ENCODE measurements at places on chromosomes 4 and X. TPM values are rescaled to one million over a fixed set of nuclear protein-coding genes. Genes with fewer than 3 reads are reported as not detected.
A peak's percentile ranks its signal among the peaks of the same experiment; 100 is the strongest.

- DNase-seq: peak; percentile 54
Measured at GRCh38 chr4:10808591-10808990, 124.0 kb upstream of the CLNK start.

GRCh38 chr4:184851200-184851541 lies 25.4 kb upstream of the ACSL1 start:
- DNase-seq: no peak

DNA sequence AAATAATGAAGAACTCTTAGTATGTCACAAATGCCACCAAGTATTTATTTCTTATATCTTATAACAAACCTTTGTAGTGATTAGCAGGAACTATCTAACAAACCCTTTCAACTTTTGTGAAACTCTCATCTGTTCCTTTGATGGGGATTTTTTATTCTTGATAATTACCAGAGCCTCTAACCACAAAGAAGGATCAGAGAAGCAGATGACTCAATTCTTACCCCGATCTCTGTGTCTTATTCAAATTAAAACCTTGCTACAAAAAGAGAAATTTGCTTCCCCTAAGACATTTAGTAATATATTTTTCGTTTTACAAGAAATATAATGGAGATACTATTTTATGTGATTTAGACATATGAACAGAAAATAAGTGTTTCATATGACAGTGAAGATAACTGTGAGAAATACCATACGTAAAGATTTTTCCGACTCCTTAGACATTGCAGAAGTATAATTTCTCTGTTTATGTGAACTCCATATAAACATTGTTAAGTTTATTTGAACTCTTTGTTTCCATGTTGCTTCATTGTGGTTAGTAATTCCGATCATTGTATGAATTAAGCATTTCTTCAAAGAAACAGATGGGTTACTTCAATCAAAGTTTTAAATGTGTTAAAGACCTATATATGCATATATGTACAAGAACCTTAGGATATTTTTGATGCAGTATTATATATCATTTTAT lies 205.4 kb downstream of the CFAP299 start:
- no peak for DNase-seq

GRCh38 chr4:40316782-40317635 lies 18.1 kb upstream of the CHRNA9 start:
- no peak for DNase-seq

- DNase-seq: peak; percentile 61
Measured at GRCh38 chr4:185210102-185210981, 944 bp downstream of the SNX25 start.

DNA sequence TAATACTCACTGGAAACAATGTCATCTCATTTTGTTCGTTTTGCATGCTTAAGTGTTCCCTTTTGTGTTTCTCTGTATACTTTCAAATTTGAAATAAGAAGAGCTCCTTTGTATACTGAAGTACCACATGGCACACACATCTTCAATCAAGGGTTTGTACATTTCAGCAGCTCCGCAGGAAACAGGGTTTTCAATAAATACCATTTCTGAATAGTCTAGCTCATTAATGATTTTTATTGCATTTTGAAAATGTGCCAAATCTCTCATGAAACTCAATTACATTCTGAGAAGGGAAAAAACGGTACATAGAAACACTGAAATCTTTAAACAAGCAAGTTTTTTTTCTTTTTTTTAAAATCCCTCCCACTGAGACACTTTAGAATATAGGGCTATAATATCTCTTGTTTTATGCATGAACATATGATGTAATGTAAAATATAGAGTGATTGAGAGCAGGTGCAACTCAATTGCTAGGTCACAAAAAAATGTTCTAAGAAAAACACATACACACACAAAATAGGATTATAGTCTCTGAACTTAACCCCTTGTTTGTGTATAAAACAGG lies 914.2 kb upstream of the PCDH7 start:
- DNase-seq: no peak

DNA sequence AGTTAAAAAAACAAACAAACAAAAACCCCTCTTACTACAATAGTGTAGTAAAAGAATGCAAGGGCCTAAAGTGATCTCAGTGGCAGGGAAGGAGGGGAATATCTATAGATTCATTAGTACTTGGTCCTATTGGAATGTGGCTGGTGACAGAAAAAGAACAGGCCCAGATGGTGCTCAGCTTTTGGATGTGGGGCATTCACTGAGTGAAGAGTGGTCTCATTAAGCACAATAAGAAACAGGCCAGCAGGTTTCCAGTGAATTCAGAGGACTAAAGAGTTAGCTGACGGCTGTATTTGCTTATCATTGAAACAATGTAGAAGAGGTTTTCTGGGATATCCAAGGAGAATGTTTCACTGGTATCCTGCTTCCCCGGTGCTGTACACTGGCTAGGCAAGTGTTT lies 243.8 kb upstream of the HHIP start:
- no peak for DNase-seq

- no peak for DNase-seq
Measured at GRCh38 chr4:24213961-24214360, 324.1 kb upstream of the PPARGC1A start.

DNA sequence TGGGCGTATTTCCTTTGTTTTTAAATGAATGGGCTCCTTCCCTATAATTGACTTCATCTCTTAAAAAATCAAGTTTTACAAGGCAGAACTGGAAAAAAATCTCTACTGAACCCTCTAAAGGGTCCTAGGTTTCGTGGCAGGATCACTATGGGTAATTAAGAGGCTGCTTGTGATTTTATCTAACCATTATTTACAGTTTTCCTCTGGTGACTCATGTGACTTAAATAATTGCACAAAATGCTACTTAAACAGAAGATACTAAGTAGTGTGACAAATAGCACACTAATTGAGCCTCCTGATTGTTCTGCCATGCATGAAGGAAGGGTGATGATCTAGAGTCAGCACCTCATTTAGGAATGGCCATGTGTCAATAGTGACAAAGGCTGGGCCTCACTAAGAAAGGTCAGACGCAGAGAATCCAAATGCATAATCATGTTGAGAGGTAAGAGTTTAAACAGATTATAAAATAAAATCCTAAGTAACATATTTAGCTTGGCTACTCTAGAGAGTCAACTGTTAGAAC lies 35.5 kb downstream of the OFD1 start:
- DNase-seq: no peak

DNA sequence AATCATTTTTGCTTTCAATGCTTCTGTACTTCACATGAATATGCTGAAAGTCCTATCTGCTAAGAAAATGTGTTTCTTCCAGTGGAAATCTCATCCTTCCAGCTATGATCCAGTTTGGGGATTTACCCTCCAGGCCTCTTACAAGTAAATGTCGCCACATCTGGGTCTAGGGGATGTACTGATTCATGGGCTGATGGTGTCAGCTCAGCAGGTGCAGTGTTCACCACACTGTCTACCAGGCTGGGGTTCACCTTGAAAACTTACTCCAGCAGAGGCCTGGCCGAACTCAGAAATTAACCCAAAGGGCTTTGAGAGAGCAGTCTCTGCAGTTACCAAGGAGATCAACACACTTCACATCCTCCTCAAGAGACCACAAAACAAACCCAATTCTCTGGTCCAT lies 154.3 kb downstream of the TSPAN5 start:
- DNase-seq: no peak

GRCh38 chrX:123481913-123482851 lies 250.7 kb downstream of the THOC2 start:
- DNase-seq: no peak

DNA sequence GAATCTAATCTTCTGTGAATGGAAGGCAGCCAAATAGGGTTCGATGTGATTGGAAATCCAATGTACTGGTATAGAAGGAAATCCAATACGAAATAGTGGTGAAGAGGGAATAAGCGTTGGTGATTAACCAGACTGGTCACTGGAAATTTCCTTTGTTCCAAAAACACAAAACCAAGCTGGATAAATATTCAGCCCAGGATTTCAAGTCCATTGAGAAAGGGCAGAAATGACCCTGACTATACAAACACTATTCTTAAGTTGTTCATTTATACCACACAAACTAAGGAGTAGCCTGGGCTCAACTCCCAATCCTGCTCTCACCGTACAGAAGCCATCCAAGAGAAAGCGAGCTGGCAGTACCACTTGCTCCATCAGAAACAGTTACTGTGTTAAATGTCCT lies 32.2 kb downstream of the PCDH19 start:
- DNase-seq: no peak

- no peak for DNase-seq
Measured at GRCh38 chrX:152149648-152150047, 11.3 kb upstream of the MAGEA10 start.

GRCh38 chr4:174665799-174666198 lies 143.5 kb upstream of the HPGD start:
- DNase-seq: no peak

GRCh38 chr4:150108691-150109090 lies 30.4 kb downstream of the DCLK2 start:
- no peak for DNase-seq

GRCh38 chr4:42750091-42750490 lies 93.2 kb upstream of the ATP8A1 start:
- DNase-seq: no peak

The STS gene
- 2.3 TPM for polyA plus RNA-seq

The MXRA5 gene
- polyA plus RNA-seq: 0.07 TPM

The TMEM33 gene
- polyA plus RNA-seq: 16.2 TPM

The AWAT2 gene
- polyA plus RNA-seq: not detected

The PARM1 gene
- polyA plus RNA-seq: 1.3 TPM

The CCDC149 gene
- 5.3 TPM for polyA plus RNA-seq
